ENCODE measurements at places on chromosomes 1 and 21. TPM values are rescaled to one million over a fixed set of nuclear protein-coding genes. Genes with fewer than 3 reads are reported as not detected.

The CBS gene
- 12.4 TPM for total RNA-seq

The ITLN1 gene
- not detected for total RNA-seq

The C1orf87 gene
- total RNA-seq, result not detected

The NUDT4B gene
- total RNA-seq, result 0.58 TPM

The BGLAP gene
- not detected for total RNA-seq

The PLA2G2D gene
- not detected for total RNA-seq

The DMBX1 gene
- 0.87 TPM for total RNA-seq

The MFAP2 gene
- 1.3 TPM for total RNA-seq

The TSPAN2 gene
- 0.69 TPM for total RNA-seq

The GUK1 gene
- 153 TPM for total RNA-seq

The PODN gene
- not detected for total RNA-seq

The ZDHHC18 gene
- total RNA-seq, result 47.1 TPM

The OPTC gene
- total RNA-seq, result not detected

The SLC22A15 gene
- 0.91 TPM for total RNA-seq

The TMEM69 gene
- total RNA-seq, result 18.2 TPM

The BOLA1 gene
- 13.9 TPM for total RNA-seq

The AKT3 gene
- 32.3 TPM for total RNA-seq

The APCS gene
- total RNA-seq, result 0.08 TPM

The S100B gene
- not detected for total RNA-seq

The NUP133 gene
- 23.2 TPM for total RNA-seq

The COL16A1 gene
- 5.6 TPM for total RNA-seq

The FBLIM1 gene
- 30.9 TPM for total RNA-seq

The CLIC6 gene
- total RNA-seq, result 0.09 TPM

The MROH9 gene
- total RNA-seq, result not detected

The AGBL4 gene
- total RNA-seq, result not detected

The SPRR2E gene
- total RNA-seq, result not detected

The GBP6 gene
- not detected for total RNA-seq

The CYP4Z1 gene
- total RNA-seq, result not detected
